ENCODE measurements at places on chromosomes 6 and 20.

DNA sequence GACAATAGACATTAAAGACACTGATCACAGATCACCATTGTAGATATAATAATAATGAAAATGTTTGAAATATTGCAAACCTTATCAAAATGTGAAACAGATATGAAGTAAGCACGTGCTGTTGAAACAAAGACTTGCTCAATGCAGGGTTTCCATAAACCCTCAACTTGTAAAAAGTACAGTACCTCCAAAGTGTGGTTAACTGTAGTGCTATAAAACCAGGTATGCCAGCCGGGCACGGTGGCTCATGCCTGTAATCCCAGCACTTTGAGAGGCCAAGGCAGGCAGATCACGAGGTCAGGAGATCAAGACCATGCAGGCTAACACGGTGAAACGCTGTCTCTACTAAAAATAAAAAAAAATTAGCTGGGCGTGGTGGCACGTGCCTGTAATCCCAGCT lies 96.6 kb downstream of the ZFAND3 start:
- no peak for DNase-seq

DNA sequence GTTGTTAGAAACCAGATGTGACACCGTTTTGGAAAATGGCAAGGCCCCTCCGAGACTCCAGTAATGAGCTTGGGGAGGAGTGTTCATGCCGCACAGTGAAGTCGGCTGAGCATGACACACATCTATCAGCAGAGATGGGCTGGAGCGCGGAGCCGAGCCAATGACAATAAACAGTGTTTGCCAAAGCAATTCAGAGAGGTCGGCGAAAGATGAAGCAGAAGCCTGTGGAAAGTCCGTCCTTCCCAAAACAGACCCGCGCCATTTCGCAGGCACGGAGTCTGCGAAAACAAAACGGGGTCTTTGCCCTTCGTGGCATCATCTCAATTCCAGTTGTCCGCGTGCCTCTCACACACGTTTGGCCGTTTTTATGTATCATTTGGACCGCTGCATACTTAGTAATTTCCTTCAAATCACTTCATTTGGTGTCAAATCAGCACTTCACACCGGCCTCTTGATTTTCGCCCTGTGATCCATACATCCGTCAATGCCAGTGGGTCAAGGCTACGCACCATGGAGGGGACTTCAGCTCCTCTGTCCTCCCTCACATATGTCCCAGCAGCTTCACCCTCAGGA lies 71.3 kb downstream of the SULF2 start:
- peak; percentile 29 for DNase-seq

DNA sequence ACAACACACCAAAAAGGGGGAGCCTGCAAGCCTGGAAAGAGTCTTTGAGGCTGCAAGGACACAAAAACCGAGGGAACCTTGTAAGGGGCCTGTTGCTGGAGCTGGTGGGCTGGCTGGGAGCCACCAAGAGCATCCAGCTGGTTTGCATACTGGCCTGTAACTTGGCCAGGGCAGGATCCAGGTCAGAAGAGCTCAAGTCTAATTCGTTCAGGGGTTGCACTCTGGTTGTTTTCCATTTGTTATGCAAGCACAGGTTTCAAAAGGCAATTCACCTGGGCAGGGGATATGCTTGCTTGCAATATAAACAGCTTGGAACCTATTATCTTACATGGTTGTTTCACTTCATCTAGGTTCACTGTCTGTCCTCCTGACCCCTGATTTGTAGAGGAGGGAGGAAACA lies 98.3 kb upstream of the GCM1 start:
- DNase-seq: no peak

DNA sequence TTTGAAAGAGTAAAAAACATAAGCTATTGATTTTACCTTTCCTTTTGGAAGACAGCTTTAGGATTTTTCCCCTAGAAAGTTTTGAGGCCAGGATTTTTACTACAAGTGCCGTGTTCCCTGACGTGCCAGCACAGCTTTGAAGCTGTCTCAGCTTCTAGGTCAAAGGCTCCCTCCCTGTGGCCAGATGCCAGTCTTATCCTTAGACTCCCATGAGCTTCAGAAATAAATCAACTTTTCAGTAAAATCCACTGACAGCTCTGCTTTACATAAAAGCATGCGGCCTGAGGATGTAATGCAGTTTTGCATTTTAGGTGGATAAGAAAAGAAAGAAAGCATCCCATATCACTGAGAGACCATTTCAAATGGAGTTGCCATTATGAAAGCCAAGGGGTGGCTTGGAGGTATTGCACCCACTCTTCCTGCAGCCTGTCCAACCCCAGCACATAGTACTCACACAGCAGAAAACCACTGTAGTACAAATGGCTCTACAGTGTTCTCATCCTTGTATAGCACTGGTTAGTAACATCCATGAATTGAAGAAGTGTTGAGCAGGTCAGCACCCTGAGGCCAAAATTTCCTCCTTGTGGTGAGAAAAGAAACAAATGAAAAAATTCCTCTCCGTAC lies 15.2 kb upstream of the ATXN1 start:
- no peak for DNase-seq

DNA sequence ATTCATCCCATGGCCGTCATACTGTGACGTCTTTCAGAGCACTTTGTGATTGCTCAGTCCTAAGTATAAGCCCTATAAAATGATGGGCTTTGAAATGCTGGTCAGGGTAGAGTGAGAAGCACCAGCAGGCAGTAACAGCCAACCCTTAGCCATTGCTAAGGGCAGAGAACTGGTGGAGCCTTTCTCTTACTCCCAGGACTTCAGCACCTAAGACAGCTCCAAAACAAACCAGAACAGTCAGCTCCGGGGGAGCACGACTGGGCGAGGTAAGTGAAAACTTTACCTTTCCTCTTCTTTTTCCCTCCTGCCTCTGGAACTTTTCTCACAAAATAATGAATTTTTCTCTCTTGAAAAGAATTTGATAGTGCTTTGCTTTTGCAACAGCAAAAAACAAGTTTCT lies at the start of gene VIP:
Gene VIP, plus strand, starts transcription at position 104 of the 400 bp plus-strand sequence. CDS start 1,381 bp downstream, outside the sequence.
- DNase-seq: no peak

- no peak for DNase-seq
Observed at GRCh38 chr20:26207237-26207966, 510.7 kb upstream of the ZNF337 start.

- DNase-seq: no peak
Observed at GRCh38 chr20:44247586-44248409, 690 bp downstream of the GDAP1L1 start.

GRCh38 chr6:53888931-53889330 lies 94.1 kb downstream of the LRRC1 start:
- no peak for DNase-seq

DNA sequence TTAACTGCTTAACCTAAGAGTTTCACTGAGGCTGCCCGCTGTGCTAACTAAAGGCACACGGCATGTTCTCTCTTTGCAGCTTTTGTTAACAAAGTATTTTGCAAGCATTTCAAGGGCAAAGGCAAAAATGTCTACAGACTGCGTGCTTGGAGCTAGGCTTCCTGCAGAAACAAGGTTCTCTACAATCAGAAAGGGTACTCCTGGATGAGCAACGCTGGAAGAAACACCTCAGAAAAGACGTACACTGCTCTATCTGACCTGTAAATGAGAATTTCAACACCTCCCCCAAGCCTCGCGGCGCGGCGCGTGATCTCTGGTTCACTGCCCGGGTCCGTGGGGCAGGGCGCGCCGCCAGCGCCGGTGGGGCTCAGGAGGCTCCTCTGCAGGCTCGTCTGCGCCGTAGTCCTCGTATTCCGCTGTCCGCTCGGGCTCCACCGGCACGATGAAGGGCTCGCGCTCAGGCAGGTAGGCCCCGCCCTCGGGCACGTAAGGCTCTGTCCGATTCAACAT lies 120.9 kb downstream of the COL12A1 start:
- DNase-seq: no peak

DNA sequence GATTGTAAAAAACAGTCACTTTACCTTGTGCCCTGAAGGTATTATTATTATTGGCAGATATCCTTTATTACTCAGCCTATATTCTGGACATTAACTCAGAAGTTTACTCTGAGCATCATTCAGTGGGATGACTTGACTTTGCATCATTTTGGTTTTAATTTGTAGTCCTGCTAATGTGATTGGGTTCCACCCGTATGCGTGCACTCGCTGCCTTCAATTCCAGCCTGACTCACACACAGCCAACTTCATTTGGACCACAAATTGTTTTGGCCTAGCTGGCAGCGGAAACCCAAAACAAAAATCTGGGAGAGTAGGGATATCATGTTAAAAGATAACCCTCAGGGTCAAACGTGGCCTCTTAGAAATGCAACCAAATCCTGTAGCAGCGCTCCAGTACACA lies 704.4 kb upstream of the SLC35B3 start:
- no peak for DNase-seq

DNA sequence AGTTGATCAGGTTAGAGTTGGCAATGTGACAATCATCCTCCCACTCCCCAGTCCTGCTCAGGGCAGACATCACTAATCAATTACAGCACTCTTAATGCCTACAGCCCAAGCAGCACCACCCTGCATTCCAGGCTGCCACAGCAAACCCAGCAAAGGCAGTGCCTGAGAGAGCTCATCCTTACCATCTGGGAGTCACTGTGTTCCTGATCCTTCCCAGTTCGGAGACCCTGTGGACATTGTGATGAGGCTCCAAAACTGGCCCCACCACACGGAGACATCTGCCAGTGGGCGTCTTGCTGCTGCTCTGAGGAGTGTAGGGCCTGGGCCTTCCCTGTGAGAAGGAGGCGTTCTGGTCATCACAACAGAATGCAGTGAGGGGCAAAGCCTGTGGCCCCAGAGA lies 216.5 kb upstream of the CST7 start:
- no peak for DNase-seq

- DNase-seq: no peak
Observed at GRCh38 chr6:137699031-137699683, 167.9 kb upstream of the TNFAIP3 start.

GRCh38 chr6:72944660-72945059 lies 280.6 kb downstream of the KHDC1L start:
- DNase-seq: no peak

- DNase-seq: no peak
Observed at GRCh38 chr6:1850840-1851157, 241.1 kb downstream of the FOXC1 start.

- DNase-seq: no peak
Observed at GRCh38 chr20:13554706-13555105, 84.0 kb downstream of the TASP1 start.

GRCh38 chr20:13687815-13688214 lies 49.1 kb upstream of the TASP1 start:
- no peak for DNase-seq

- no peak for DNase-seq
Observed at GRCh38 chr6:166621114-166621540, 5.9 kb downstream of the RPS6KA2 start.
